Daoy (cell line): ENCODE measurements at places on chromosomes 2 and 18. TPM values are rescaled to one million over a fixed set of nuclear protein-coding genes. Genes with fewer than 3 reads are reported as not detected.

- no peak for DNase-seq
Observed at GRCh38 chr2:170878505-170878904, 50.5 kb upstream of the GORASP2 start.

The HOXD8 gene
- 9.7 and 9.9 TPM in 2 replicates for total RNA-seq

- peak; percentile 26 for DNase-seq
Observed at GRCh38 chr2:227447606-227448005, 24.4 kb upstream of the AGFG1 start.

The TNFAIP6 gene
- total RNA-seq, result 2.4 and 3.2 TPM in 2 replicates

The DSG4 gene
- not detected in 2 replicates for total RNA-seq

DNA sequence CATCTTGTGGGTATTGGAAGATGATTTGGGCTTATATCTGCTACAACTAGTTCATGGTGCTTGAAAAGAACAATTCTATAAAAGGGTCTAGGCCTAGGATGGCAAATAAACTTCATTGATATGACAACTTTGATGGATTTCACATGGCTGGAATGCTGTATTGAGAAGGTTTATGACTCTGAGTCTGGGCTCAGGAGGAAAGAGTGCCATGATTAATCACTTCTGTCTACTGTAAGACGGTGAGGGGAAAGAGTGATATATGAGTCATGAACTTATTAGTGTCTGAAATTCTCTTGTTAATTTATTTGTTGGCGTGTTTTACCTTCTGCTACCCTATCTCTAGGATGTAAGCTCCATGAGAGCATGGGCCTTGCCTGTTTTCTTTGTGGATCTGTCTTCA, 17.0 kb upstream of the ADCYAP1 start:
- no peak for DNase-seq

GRCh38 chr18:35334212-35334611, 10.0 kb downstream of the ZNF24 start:
- no peak for DNase-seq
